ENCODE measurements at places on chromosomes 6 and 20.

DNA sequence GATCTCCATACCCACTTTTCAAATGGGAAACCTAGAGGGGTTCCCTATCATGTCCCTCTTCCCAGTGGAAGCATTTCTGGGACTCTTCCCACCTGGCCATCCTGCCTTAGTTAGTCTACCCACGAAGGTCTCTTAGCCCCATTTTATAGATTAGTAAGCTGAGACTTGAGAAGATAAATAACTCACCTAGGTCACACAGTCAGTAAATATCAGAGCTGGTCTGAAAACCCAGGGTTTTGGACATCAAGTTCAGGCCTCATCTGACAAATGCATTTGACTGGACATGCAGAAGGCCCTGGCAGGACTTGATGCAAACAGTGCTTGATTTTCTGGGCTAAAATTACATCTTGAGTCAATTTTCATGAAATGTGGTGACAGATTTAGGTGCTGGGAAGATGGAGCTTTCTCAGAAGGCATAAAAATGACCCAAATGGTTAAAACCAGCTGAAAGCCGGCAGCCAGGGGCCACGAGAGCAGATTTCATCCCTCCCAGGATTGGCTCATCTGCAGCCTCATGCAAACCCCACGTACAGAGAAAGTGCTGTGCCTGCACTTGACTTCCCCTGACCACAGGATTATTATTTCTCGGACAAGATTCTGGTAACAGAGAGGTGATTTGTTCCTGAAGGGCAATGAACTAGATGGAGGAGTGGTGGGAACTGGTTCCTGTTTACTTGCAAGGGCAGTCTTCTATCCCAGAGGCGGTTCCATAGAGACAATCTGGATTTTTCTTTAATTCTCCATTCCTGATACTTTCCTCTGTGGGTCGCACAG, 23.1 kb downstream of the CPNE5 start:
- DNase-seq: no peak

- no peak for DNase-seq
These were observed 36.1 kb downstream of the FASTKD5 start for GRCh38 chr20:3123542-3123941.

GRCh38 chr6:53258774-53259155, 90.0 kb downstream of the ELOVL5 start:
- DNase-seq: no peak

- DNase-seq: no peak
These were observed 45.0 kb upstream of the GGTLC1 start for GRCh38 chr20:24033565-24033964.

DNA sequence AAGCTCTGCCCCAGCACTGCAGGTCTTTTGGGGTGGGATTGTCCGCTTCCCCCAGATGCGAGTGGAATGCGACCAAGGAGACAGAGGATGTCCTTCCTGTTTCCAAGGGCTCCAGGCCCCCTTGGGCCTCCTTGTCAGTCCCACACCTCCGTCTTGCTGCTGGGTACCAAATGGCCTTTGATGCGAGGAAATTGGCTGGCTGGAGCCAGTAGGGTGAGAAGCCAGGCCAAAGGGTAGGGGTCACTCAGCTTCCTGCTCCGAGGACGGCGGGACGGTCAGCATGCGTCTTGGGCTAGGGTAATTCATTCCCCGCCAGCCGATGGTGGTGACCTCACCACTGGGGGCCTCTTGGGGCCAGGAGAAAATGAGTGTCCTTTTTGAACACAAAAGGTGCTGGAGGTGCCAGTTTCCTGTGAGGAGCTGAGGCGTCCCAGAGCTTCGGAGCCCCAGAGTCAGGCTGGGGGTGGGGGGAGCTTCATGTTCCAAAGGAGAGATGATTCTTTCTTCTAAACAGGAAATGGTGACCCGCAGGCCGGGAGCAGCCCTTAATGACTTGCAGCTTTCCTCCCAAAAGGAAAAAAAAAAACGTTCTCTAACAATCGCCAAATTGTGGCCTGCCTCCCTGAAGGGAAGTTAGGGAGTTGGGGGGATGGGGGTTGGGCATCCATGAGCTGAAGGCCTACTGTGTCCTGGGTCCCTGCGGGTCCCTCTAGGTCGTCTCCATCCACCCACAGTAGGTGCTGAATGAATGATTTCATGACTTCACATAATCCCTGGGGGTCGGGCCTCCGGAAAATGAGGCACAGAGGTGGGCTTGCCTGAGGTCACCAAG, 6.7 kb downstream of the SNAI1 start:
- no peak for DNase-seq

DNA sequence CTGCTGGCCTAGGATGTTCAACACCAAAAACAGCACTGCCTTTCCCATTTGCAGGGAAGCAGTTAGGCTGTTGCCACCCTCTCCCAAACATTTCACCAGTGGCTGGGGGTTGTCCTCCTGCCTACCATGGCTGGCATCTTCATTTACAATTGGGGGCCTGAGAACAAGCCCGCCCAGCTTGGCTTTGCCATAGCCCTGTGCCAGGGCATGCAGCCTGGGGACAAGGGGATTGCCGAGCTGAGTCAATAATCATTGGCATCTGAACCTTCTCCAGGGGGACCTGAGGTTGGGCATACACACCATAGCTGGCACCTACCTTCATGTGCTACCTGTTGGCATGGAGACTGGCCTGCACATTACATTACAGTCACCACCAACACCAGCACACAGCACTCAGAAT, 345.1 kb downstream of the KHDRBS2 start:
- DNase-seq: no peak
